GM06990 (cell line): ENCODE measurements at places on chromosomes 3 and 15.

GRCh38 chr3:194272221-194272620 is 78.9 kb downstream of the CPN2 start:
- DNase-seq: no peak

- no peak for DNase-seq
These were observed 175.1 kb upstream of the PLSCR5 start for GRCh38 chr3:146780251-146780650.

- DNase-seq: peak; percentile 44
These were observed 1.9 kb downstream of the OSBPL10 start for GRCh38 chr3:31979001-31979697.

DNA sequence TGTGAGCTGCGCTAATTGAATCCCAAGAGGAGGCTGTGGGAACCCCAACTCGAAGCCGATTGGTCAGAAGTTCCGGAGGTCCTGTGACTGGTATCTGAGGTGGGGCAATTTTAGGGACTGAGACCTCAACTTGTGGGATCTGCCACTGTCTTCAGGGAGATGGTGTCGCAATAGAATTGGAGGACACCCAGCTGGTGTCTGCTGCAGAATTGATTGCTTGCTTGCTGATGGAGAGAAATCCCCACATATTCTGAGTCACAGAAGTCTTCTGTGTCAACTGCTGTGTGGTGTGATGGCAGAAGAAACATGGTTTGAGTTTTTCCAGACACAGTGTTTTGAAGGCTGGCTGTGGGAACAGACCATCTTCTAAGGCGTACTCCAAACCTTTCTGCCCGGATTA is 99.7 kb upstream of the PLXNA1 start:
- DNase-seq: no peak
